B cell (primary cell): ENCODE measurements at places on chromosomes 16 and 17. TPM values are rescaled to one million over a fixed set of nuclear protein-coding genes. Genes with fewer than 3 reads are reported as not detected.

LGALS9B gene
- not detected in 2 replicates for polyA plus RNA-seq

GRCh38 chr16:88970050-88970449 lies 7.0 kb downstream of the CBFA2T3 start:
- H3K27me3 ChIP-seq, result no peaks in the 10 kb centered on the region
- H3K36me3 ChIP-seq, result no peaks in the 10 kb centered on the region
- peak; percentile 38 for DNase-seq
- peak overlapping the region; percentile 91 for H3K27ac ChIP-seq

- H3K27me3 ChIP-seq, result no peaks in the 10 kb centered on the region
- no peak overlapping the region for H3K4me3 ChIP-seq
- H3K27ac ChIP-seq, result no peak overlapping the region
- no peaks in the 10 kb centered on the region for H3K36me3 ChIP-seq
Measured at GRCh38 chr17:33277436-33278100, 15.5 kb downstream of the ASIC2 start.

DNA sequence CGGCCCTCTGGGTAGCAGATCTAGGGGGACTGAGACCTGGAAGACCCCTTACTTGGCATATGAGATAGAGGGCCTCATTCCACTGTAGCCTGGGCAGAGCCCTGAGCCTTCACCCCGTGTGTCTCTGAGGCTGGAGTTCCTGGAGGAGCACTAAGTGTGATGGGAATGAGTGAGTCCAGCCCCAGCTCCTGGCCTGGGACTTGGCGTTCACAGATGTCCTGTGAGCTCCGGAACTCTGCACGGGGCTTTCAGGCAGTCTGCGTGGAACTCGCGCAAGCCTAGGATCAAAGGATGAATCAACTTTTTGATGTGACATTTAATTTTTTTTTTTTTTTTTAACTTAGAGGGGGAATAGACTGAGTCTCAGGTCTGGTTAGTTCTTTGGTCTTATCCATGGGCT lies 1.8 kb downstream of the NKD1 start:
- H3K27me3 ChIP-seq, result peaks cover 20% of the 10 kb centered on the region
- H3K27ac ChIP-seq, result no peak overlapping the region
- H3K36me3 ChIP-seq, result no peaks in the 10 kb centered on the region
- no peak for DNase-seq
- peaks cover 12% of the 10 kb centered on the region for H3K4me1 ChIP-seq

GRCh38 chr17:72274614-72275013 lies 153.8 kb downstream of the SOX9 start:
- H3K27me3 ChIP-seq, result no peaks in the 10 kb centered on the region
- H3K4me1 ChIP-seq, result no peaks in the 10 kb centered on the region
- H3K27ac ChIP-seq, result no peak overlapping the region
- no peak overlapping the region for H3K4me3 ChIP-seq

DNA sequence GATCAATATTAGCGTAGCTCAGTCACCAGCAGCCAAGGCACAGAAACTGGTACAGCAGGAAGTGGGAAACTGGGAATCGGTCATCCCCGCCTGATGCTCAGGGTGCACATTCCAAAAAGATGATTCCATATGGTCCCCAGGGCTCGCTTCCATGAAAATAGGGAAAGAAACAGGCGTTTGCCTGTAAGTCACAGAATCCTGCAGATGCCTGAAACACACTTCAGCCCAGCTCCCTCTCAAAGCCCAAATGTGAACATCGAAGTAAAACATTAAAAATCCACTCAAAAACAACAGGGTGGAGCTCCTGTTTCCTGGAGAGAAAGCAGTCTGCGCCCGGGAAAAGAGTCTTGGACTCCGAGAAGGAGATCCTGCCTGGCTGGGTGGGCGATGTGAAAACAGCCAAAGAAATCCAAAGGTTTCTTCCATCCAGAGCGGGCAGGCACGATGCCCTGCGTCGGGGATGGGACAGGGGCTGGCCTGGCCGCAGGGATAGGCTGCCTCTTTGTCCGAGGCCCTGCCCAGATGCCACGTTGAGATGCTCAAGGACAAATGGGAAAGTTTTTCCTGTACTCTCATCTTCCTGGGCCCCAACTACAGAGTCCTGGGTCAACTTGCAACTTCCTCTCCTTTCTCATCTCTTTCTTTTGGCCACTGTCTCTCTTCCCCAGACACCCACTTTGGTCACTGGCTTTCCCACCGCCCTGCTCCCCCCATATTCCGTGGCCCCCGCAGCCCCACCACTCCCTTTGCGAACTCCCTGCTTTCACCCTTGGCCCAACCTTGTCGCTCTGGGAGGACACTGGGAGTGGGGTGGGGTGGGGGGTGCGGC lies 743 bp downstream of the WIPI1 start:
- peak overlapping the region; percentile 47 for H3K27ac ChIP-seq
- H3K27me3 ChIP-seq, result no peaks in the 10 kb centered on the region

GRCh38 chr17:6109536-6109935 lies 39.4 kb downstream of the WSCD1 start:
- H3K4me3 ChIP-seq, result no peak overlapping the region
- no peaks in the 10 kb centered on the region for H3K27me3 ChIP-seq
- no peak for DNase-seq
- no peaks in the 10 kb centered on the region for H3K36me3 ChIP-seq

DNA sequence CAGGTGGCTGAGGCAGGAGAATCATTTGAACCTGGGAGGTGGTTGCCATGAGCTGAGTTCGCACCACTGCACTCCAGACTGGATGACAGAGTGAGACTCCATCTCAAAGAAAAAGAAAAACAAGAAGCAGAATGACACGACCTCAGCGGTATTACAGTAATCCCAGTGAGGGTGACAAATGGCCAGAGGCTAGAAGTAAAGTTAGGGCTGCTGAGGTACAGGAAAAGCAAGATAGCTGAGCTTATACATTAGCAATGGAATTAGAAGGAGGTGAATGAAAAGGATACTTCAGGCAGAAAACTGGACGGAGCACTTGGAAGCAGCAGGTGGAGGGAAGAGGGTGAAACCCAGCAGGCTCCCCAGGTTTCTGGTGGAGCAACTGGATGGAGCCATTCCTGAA lies 26.1 kb upstream of the AMZ2 start:
- peaks cover 23% of the 10 kb centered on the region for H3K36me3 ChIP-seq
- H3K4me1 ChIP-seq, result peaks cover 42% of the 10 kb centered on the region
